ENCODE measurements at places on chromosomes 11 and 22.

GRCh38 chr11:9688716-9689511 lies 25.0 kb downstream of the SWAP70 start:
- no peak for DNase-seq

DNA sequence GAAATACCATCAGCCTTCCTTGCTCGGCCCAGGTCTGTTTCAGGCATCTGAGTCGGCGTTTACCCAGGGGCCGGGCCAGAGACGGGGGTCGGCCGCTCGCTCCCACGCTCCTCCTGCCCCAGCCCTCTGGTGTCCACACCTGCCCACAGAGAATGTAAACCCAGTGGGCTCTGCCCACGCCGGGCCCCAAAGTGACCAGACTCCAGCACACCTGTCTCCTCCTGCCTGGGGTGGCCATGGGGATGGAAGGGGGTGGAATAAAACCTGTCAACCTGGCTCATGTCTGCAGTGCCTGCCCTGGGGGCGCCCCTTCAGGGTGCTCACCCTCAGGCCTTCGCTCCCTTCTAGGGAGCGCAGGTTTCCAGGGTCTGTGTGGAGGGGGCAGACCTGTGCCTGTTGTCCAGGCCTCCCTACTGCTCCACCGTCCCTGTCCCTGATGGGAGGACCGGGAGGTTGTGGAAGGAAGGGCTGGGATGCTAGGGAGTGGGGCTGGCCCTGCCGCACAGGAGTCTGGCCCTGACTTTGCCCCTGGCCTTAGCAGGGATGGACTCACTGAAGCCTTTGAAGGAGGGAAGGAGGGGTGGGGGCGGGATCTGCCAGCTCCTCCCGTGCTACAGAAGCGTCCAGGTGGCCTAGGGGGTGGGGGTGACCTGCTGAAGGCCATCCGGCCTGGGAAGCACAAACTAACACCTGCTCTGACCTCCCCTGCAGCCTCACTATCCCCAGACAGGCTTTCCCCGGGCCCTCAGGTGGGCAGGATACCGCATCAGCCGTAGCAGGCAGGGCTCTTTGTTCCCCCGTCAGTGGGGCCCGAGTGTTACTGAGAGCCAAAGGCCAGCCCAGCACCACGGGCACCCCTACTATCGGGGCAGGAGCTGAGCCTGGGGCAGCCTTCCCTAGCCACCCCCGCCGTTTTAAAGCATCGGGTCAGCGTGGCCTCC lies 14.7 kb upstream of the ARHGAP8 start:
- no peak for DNase-seq

- no peak for DNase-seq
Observed at GRCh38 chr22:21940521-21940920, 12.1 kb downstream of the PPM1F start.

DNA sequence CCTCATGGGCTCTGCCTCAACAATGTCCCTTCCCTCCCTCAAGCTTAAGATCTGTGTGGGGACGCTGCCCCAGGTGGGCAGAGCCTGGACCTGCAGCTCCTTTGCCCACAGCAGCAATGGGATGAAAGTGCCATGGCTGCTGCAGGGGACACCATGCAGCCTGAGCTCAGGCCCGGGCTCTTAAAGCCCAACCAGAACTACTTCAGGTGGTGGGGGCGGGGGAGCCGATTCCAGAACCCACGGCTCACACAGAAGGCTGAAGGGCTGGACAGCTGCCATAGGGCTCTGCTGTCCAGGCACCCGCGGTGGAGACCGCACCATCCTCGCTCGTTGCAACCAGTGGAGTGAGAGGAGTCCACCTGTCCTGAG lies 12.5 kb downstream of the CHID1 start:
- peak; percentile 58 for DNase-seq

DNA sequence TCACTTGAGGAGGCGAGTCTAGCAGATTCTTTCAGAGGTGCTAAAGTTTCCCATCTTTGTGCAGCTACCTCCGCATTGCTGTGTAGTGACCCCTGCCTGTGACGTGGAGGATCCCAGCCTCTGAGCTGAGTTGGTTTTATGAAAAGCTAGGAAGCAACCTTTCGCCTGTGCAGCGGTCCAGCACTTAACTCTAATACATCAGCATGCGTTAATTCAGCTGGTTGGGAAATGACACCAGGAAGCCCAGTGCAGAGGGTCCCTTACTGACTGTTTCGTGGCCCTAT lies 8.9 kb upstream of the SAMM50 start:
- no peak for DNase-seq

DNA sequence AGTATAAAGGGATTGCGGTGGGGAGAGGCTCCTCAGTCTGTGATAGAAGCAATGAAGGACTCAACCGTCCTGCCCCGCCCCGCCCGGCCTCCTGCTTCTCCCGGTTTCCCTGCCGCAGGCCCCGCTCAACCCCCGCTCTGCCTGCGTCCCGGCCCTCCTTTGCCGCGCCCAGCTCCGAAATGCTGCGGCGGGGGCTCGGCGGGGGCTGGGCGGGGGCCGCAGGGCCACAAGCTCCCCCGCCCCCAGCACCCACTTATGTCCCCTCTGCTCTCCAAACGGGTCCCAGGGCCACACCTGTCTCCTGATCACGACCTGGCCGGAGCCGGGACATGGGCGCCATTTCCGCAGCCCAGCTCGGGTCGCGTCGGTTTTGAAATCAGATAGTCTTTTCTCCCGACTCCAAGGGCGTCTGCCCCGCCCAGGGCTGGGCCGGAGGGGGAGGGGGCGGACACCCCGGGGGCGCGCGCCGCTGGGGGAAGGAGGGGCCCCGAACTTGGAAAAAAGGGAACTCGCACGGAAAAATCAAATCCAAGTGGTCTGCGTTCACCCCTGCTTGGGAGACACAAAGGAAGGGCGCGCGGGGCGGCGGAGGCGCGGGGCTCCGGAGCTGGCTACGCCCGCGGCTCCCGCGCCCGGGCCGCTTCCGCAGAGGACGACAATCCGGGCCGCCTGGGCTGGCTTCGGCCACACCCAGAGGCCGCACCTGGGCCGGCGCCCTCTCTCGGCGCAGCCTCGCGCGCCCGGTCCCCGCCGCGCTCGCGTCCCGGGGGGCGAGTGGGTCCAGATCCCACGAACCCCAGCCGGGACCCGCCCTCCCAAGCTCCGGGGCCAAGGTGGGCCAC lies 70.6 kb upstream of the EP300 start:
- DNase-seq: peak; percentile 81

- no peak for DNase-seq
Observed at GRCh38 chr11:59336176-59336575, 22.5 kb upstream of the OR5AN1 start.

Data from spinal cord (tissue), 10 donors.